ENCODE measurements at places on chromosomes 5 and 9. TPM values are rescaled to one million over a fixed set of nuclear protein-coding genes. Genes with fewer than 3 reads are reported as not detected.

Gene ZCCHC7
- 16.3 TPM for total RNA-seq

DNA sequence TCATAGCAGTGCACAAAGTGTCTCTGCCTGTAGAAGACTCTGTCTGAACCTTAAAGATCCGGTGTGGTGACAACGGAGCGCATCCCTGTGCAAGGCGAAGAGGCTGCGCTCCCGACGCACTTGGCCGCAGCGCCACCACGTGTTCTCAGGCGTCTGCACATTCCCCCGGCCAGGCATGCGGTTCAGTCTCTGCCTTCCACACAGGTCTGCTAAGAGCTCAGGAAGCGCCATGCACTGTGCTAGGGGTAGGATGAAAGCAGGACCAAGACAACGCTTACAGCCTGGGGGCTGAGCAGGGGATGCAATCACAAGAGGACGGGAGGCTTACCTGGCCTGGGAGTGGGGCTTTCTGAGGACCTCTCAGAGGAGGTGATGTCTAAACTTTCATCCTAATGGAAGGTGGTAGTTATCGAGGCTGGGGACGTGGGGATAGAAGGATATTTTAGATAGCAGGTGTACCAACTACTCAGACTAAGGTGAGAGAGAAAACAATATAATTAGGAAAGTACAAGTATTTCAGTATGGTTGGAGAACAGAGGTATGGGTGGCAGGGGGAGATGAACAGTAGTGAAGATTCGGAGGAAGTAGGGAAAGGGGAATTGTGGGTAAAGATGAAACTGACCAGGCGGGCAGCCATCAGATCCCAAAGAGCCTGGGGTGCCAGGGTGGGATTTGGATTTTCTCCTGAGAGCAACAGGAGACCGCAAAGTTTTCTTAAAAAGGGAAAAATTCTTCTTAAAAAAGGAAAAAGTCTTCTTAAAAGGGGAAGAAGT, 13.3 kb downstream of the CAPSL start:
- no peaks in the 10 kb centered on the region for H3K4me1 ChIP-seq
- peak; percentile 69 for DNase-seq
- H3K36me3 ChIP-seq, result no peaks in the 10 kb centered on the region
- H3K4me3 ChIP-seq, result no peak overlapping the region
- peaks cover 51% of the 10 kb centered on the region for H3K27me3 ChIP-seq

GRCh38 chr5:166293892-166294291, 1997.6 kb upstream of the WWC1 start:
- no peaks in the 10 kb centered on the region for H3K36me3 ChIP-seq
- H3K27ac ChIP-seq, result no peak overlapping the region
- no peaks in the 10 kb centered on the region for H3K4me1 ChIP-seq
- H3K4me3 ChIP-seq, result no peak overlapping the region
- no peaks in the 10 kb centered on the region for H3K27me3 ChIP-seq

- H3K27me3 ChIP-seq, result no peaks in the 10 kb centered on the region
- no peak overlapping the region for H3K4me3 ChIP-seq
- peaks cover 38% of the 10 kb centered on the region for H3K36me3 ChIP-seq
- peaks cover 9% of the 10 kb centered on the region for H3K4me1 ChIP-seq
- no peak for DNase-seq
Measured at GRCh38 chr5:113063927-113064326, 87.3 kb downstream of the DCP2 start.

- no peaks in the 10 kb centered on the region for H3K36me3 ChIP-seq
- H3K4me1 ChIP-seq, result no peaks in the 10 kb centered on the region
- DNase-seq, result no peak
Measured at GRCh38 chr9:37562826-37563225, 13.4 kb downstream of the FBXO10 start.

DNA sequence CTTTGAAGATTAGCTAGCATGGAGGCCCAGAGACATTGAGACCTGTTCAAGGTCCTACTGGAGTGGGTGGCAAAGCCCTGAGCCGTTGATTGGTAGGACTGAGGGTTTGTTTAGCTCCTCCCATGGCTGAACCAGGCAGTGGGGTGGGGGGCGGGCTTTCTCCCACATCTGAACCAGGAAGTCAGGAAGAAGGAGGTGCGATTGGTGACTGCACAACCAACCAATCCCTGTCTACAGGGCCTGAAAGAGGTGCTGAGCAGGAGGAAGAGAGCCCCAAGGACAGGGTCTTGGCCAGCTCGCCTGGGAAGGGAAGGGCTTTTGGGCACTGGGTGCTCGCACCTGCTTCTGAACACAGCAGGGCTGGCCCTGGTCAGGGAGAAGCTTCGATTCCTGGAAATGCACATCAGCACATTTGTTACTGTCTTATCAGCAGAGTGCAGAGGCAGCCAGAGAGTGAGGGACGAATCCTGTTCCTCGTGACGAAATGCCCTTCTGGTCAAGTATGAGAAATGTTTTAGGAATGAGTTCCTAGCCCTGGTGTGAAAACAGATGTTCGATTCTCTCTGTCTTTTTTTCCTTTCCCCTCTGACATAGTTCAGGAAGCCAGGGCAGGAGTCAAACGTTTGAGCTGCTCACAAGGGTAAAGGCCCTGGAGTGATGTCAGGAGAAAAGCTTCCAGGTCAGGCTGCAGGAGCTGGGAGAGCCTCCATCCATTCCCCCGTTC, 294.8 kb upstream of the KLF4 start:
- no peak overlapping the region for H3K27ac ChIP-seq
- H3K27me3 ChIP-seq, result peaks cover 15% of the 10 kb centered on the region
- H3K36me3 ChIP-seq, result no peaks in the 10 kb centered on the region
- H3K4me1 ChIP-seq, result no peaks in the 10 kb centered on the region
- no peak overlapping the region for H3K4me3 ChIP-seq
- peak; percentile 94 for DNase-seq

Gene SOHLH1
- not detected for total RNA-seq

Gene UQCRQ
- 97.0 TPM for total RNA-seq

Gene PCDHGC5
- 0.74 TPM for total RNA-seq

Gene IL33
- not detected for total RNA-seq

- H3K4me1 ChIP-seq, result no peaks in the 10 kb centered on the region
- H3K36me3 ChIP-seq, result no peaks in the 10 kb centered on the region
- no peak overlapping the region for H3K27ac ChIP-seq
- H3K4me3 ChIP-seq, result peak overlapping the region; percentile 37
- H3K27me3 ChIP-seq, result peaks cover 65% of the 10 kb centered on the region
- peak; percentile 65 for DNase-seq
Measured at GRCh38 chr9:105656131-105656921, 5.9 kb upstream of the TAL2 start.

Gene GRXCR2
- not detected for total RNA-seq

GRCh38 chr5:157710431-157710830, 20.8 kb upstream of the THG1L start:
- DNase-seq, result no peak
- H3K27ac ChIP-seq, result no peak overlapping the region
- no peaks in the 10 kb centered on the region for H3K4me1 ChIP-seq
- H3K4me3 ChIP-seq, result no peak overlapping the region
- H3K36me3 ChIP-seq, result no peaks in the 10 kb centered on the region

DNA sequence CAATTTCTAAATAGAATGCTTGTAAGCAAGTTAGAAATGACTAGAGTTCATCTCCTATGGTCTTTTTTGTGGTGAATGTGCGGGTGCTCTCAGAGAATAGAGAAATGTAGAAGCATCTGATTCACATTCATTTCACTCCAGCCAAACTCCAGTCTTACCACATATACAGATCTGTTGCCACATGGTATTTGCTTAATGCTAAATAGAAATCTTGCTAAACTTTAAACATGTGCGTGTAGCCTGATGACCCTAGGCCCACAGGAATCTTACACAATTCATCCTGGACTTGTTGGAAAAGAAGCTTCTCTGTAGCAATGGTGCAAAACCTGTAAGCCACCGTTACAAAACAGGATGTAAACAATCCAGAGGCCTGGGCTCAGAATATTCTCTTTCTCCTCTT, 135.2 kb downstream of the PCSK1 start:
- H3K36me3 ChIP-seq, result no peaks in the 10 kb centered on the region
- no peak overlapping the region for H3K27ac ChIP-seq
- DNase-seq, result peak; percentile 96
- H3K4me1 ChIP-seq, result no peaks in the 10 kb centered on the region
- H3K27me3 ChIP-seq, result no peaks in the 10 kb centered on the region

Gene IL13
- total RNA-seq, result not detected

- peaks cover 4% of the 10 kb centered on the region for H3K27me3 ChIP-seq
- no peaks in the 10 kb centered on the region for H3K36me3 ChIP-seq
- no peak for DNase-seq
- no peaks in the 10 kb centered on the region for H3K4me1 ChIP-seq
- H3K4me3 ChIP-seq, result no peak overlapping the region
- no peak overlapping the region for H3K27ac ChIP-seq
Measured at GRCh38 chr9:114845373-114845772, 39.5 kb upstream of the TNFSF15 start.
